ENCODE measurements at places on chromosomes 11 and 22. TPM values are rescaled to one million over a fixed set of nuclear protein-coding genes. Genes with fewer than 3 reads are reported as not detected.
A peak's percentile ranks its signal among the peaks of the same experiment; 100 is the strongest.

GRCh38 chr11:54930930-54931329, 224.3 kb downstream of the OR4A5 start:
- no peak for DNase-seq

DNA sequence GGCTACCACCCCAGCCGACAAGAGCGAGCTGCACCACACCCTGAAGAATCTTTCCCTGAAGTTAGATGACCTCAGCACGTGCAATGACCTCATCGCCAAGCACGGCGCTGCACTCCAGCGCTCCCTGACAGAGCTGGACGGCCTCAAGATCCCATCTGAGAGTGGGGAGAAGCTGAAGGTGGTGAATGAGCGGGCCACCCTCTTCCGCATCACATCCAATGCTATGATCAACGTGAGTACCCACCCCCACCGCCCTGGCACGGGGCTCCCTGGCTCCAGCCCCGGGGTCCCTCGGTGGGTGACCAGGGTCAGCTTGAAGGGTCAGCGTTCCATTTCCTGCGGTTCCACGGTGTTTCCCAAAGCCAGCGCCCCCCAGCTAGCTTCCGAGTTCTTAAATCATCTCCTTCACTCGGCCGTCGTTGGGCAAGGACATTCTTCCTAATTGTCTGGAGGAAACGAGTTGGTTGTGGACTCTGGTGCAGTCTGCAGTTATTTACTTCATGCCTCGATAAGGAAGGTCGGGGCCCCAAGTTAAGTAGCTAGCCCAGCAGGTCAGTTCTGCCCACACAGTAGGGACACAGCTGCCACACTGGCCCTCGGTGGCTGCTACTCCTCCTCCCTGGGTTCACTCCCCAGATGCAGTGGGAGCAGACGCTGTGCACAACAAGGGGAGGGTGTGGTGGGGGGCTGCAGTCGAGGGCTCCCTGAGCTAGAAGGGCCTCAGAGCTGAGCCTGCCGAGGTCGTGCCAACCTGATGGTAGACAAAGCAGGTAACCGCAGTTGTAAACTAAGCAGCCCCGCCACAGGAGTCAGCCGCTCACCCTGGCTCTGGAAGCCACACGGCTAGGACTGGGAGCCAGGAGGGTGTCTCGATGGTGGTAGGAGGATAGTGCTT, 97.9 kb downstream of the MORC2 start:
- no peak for DNase-seq

The UCP3 gene
- total RNA-seq, result 3.2 TPM

- peak; percentile 78 for DNase-seq
Measured at GRCh38 chr22:22787786-22788459, 99.7 kb upstream of the IGLL5 start.

DNA sequence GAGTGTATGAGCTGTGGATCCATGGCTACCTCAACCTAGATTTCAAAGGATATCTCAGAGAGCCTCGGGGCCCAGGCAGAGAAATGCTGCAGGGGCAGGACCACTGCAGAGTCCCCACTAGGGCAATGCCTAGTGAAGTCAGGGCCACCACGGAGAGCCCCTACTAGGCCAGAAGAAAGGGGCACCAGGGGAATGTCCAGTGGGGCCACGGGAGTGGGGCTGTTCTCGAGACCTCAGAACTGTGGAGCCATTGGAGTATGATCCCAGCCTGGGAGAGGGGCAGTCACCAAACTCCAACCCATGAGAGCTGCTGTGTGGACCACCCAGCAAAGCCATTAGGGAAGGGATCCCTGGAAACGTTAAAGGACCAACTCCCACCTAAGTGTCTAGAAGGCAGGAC, 24.5 kb downstream of the RTL6 start:
- no peak for DNase-seq

All from activated CD4-positive, alpha-beta T cell treated with anti-CD3 and anti-CD28 coated beads, Interleukin-2, amount 10 ng/mL, durations not matched to agents 7 days and 5 days (primary cell).